HCT116 (cell line): ENCODE measurements at places on chromosomes 4 and X. TPM values are rescaled to one million over a fixed set of nuclear protein-coding genes. Genes with fewer than 3 reads are reported as not detected.

CT45A8 gene
- total RNA-seq, result not detected

PAGE2B gene
- not detected for total RNA-seq

- H3K27ac ChIP-seq, result no peak overlapping the region
- no peak overlapping the region for H3K4me3 ChIP-seq
- no peak for DNase-seq
- H3K4me1 ChIP-seq, result no peaks in the 10 kb centered on the region
Observed at GRCh38 chrX:20001588-20001987, 10.7 kb upstream of the BCLAF3 start.

GRCh38 chr4:67721315-67721769 is 20.4 kb upstream of the UBA6 start:
- H3K27ac ChIP-seq, result no peak overlapping the region
- no peaks in the 10 kb centered on the region for H3K36me3 ChIP-seq
- DNase-seq, result no peak
- H3K4me1 ChIP-seq, result peaks cover 37% of the 10 kb centered on the region
- peak overlapping the region; percentile 1; the same call in 1 of the 2 replicates for H3K4me3 ChIP-seq

DNA sequence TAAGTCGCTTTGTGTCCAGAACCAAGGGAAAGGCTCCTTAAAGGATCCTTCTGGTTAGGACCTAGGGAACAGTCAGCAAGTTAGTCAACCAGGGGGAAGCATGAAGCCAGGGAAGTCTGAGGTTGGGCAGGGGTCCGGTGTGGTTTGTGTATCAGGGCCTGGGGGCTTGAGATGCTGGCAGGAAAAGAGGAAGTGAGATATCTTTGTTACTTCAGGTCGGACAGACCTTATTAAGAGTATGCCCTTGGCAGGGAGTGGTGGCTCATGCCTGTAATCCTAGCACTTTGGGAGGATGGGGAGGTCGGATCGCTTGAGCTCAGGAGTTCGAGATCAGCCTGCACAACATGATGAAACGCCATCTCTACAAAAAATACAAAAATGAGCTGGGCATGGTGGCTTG is 52.3 kb upstream of the TRPC5OS start:
- DNase-seq, result no peak
- H3K4me1 ChIP-seq, result no peaks in the 10 kb centered on the region
- no peaks in the 10 kb centered on the region for H3K36me3 ChIP-seq
- no peak overlapping the region for H3K27ac ChIP-seq
- no peaks in the 10 kb centered on the region for H3K27me3 ChIP-seq

GRCh38 chr4:139603576-139604410 is 47.8 kb upstream of the SETD7 start:
- no peaks in the 10 kb centered on the region for H3K27me3 ChIP-seq
- no peak overlapping the region for H3K27ac ChIP-seq
- DNase-seq, result peak; percentile 49
- H3K4me1 ChIP-seq, result peaks cover 6% of the 10 kb centered on the region; the same call in 1 of the 2 replicates
- no peaks in the 10 kb centered on the region for H3K36me3 ChIP-seq

GRCh38 chr4:12499693-12500092 is 984.4 kb downstream of the RAB28 start:
- DNase-seq, result no peak
- no peaks in the 10 kb centered on the region for H3K27me3 ChIP-seq
- H3K4me1 ChIP-seq, result no peaks in the 10 kb centered on the region
- H3K27ac ChIP-seq, result no peak overlapping the region
- H3K36me3 ChIP-seq, result no peaks in the 10 kb centered on the region
- H3K4me3 ChIP-seq, result no peak overlapping the region

- no peaks in the 10 kb centered on the region for H3K27me3 ChIP-seq
- H3K4me1 ChIP-seq, result no peaks in the 10 kb centered on the region
- no peaks in the 10 kb centered on the region; the same call in 1 of the 2 replicates for H3K36me3 ChIP-seq
Observed at GRCh38 chr4:78065508-78066192, 8.5 kb downstream of the FRAS1 start.
